ENCODE measurements at places on chromosomes 1 and 21.

GRCh38 chr1:168509875-168510791, 33.7 kb downstream of the XCL2 start:
- H3K27me3 ChIP-seq: peaks cover 2% of the 10 kb centered on the region
- H3K27ac ChIP-seq: peak overlapping the region; percentile 47
- H3K4me3 ChIP-seq: no peak overlapping the region
- H3K36me3 ChIP-seq: peaks cover 13% of the 10 kb centered on the region
- DNase-seq: no peak

GRCh38 chr1:154094411-154094810, 60.5 kb downstream of the NUP210L start:
- DNase-seq: no peak
- H3K36me3 ChIP-seq: no peaks in the 10 kb centered on the region
- H3K4me3 ChIP-seq: no peak overlapping the region
- H3K27me3 ChIP-seq: peaks cover 3% of the 10 kb centered on the region

DNA sequence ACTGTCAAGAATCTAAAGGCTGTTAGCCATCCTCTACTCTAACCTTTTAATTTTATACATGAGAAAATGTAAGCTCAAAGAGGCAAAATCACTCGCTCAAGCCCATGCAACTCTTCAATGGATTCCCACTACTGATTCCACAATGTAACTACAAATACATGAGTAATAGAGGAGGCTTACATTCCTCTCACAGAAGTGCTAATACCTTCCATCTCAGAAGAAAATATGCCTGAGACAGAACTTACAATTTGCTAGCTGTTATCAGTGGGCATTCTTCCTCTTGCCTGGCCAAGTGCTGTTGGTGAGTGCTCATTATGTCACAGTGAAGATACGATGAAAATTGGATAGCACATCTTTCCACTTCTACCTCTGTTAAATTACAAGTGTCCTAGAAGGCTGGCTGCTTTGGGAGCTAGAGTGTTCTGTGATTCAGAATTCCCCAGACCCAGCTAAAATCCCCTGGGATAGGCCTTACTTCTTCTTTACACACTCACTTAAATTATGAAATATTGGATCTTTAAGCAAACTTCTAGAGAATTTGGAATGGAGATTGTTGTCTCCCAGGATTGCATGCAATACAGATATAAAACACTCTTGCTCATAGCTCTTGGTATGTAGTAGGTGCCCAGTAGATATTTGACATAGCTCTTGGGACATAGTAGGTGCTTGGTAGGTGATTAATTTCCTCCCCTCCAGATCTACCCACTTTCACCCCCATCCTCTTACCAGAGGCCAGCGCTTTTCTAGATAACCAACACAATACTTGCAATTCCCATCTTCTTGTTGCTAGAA, 24.1 kb downstream of the BCL9 start:
- peaks cover 19% of the 10 kb centered on the region for H3K27me3 ChIP-seq
- no peak for DNase-seq
- H3K36me3 ChIP-seq: no peaks in the 10 kb centered on the region

- H3K27ac ChIP-seq: no peak overlapping the region
- H3K4me1 ChIP-seq: no peaks in the 10 kb centered on the region
- no peaks in the 10 kb centered on the region for H3K36me3 ChIP-seq
- H3K4me3 ChIP-seq: no peak overlapping the region
- no peak for DNase-seq
Measured at GRCh38 chr21:15671188-15671587, 58.6 kb upstream of the USP25 start.

- no peak overlapping the region for H3K27ac ChIP-seq
- no peaks in the 10 kb centered on the region for H3K36me3 ChIP-seq
- no peak for DNase-seq
- no peaks in the 10 kb centered on the region for H3K27me3 ChIP-seq
- H3K4me3 ChIP-seq: no peak overlapping the region
Measured at GRCh38 chr1:70034403-70034802, 171.0 kb downstream of the LRRC40 start.

DNA sequence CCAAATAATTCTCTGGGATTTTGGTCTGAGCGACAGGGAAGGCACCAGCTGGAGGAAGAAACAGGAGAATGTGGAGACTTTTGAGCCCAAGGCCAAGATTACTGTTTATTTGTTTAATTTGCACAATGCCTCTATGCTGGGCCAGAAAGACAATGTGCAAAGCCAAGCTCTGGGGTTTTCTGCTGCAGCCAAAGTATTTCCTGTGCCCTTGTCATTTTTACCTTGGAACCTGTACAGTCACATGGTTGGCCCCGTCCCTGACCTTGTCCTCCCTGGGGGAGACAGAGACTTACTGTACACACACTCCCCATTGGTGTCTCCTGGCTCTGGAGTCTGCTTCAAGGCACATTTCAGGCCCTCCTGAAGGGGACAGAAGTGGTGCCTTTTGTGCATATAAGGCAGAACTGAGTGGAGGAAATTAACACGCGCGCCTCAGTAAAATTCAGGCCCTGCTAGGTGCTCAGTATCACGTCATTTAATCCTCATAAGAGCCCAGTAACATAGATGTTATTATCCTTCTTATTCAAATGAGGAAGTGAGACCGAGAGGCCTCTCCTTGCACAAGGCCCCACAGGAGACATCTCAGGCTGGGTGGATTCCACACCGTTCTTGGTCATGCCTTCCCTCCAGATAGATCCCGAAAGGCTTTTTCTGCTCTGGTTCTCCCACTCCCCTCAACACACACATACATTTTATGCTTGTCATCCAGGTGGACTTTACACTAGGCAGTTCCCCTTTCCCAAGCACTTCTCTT, 21.1 kb downstream of the C1orf115 start:
- peaks cover 1% of the 10 kb centered on the region for H3K27me3 ChIP-seq
- H3K4me1 ChIP-seq: peaks cover 5% of the 10 kb centered on the region
- no peak for DNase-seq
- H3K27ac ChIP-seq: no peak overlapping the region

DNA sequence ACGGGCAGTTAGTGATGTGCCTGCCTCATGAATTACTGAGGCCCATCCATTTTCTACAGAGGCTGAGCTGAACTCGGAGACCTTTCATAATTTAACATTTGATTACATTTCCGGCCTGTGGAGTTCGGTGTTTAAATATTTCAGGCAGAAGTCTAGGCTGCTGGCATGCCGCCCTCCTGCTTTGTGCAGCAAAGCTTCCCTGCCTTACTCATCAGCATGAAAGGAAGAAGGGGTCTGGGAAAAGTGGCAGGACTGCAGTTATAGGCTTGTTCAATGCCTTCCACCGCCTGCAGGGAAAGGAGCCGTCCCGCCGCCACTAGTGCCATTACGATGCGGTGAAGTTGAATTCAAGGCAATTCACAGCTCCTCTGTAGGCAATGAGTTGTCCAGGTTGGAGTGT, 527.9 kb downstream of the NPHP4 start:
- H3K36me3 ChIP-seq: no peaks in the 10 kb centered on the region
- no peak for DNase-seq
- peaks cover 12% of the 10 kb centered on the region for H3K4me1 ChIP-seq
- no peak overlapping the region for H3K27ac ChIP-seq
- no peak overlapping the region for H3K4me3 ChIP-seq
- H3K27me3 ChIP-seq: peaks cover 1% of the 10 kb centered on the region

GRCh38 chr1:230898144-230898543, 29.8 kb upstream of the C1orf198 start:
- no peaks in the 10 kb centered on the region for H3K27me3 ChIP-seq
- H3K4me1 ChIP-seq: no peaks in the 10 kb centered on the region
- no peaks in the 10 kb centered on the region for H3K36me3 ChIP-seq
- H3K4me3 ChIP-seq: no peak overlapping the region
- DNase-seq: no peak

DNA sequence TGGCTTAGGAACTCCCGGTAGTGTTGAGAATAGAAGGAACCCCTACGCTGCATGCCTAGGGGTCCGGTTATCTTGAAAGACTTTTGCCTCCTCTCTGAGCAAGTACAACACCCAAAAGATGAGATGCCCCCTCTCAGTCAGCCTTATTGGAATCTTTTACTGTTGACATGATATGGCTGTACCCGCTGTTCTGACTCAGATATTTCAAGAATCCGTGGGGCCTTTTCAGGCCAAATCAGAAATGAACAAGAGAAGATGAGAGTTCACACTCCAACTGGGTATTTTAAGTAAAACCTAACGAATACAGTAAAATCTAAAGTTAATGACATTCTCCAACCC, 164.2 kb downstream of the PPIAL4G start:
- peak overlapping the region; percentile 75 for H3K4me3 ChIP-seq
- peaks cover 58% of the 10 kb centered on the region for H3K27me3 ChIP-seq
- peaks cover 36% of the 10 kb centered on the region for H3K4me1 ChIP-seq
- no peaks in the 10 kb centered on the region for H3K36me3 ChIP-seq

DNA sequence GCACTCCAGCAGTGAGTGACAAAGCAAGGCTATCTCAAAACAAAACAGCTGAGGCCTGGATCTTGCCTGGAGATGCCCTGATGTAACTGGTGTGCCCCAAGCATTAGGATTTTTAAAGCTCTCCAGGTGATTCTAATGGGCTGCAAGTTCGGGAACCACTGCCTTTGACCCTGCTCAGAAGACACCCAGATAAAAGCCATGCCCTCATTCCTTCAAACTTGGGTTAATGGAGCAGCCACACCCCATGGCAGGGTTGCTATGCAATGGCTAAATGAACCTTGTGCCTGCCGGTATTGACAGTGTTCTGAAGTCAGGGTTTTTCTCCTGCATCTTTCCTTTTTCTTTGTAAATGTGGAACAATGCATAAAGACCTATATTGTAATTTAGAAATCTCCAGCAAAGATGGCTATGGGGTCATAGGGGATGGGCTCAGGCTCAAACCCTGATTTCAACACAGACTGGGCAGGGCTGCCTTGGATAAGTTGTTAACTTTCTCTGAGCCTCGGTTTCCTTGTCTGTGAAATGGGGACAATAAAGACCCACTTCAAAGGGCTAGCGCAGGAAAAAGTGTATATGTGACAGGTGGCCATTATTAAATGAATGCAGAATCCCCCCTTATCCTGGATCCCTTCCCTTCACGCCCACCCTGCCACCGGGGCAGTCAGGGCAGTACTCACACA, 453 bp downstream of the TFF3 start:
- no peaks in the 10 kb centered on the region for H3K27me3 ChIP-seq
- DNase-seq: no peak
- H3K4me1 ChIP-seq: peaks cover 7% of the 10 kb centered on the region
- no peak overlapping the region for H3K4me3 ChIP-seq

Measured in activated CD4-positive, alpha-beta memory T cell treated with anti-CD3 and anti-CD28 coated beads, Interleukin-2, amount 10 ng/mL, durations not matched to agents 7 days and 5 days (primary cell).